H4 (cell line): ENCODE measurements at places on chromosomes 12 and 14. TPM values are rescaled to one million over a fixed set of nuclear protein-coding genes. Genes with fewer than 3 reads are reported as not detected.

The STON2 gene
- total RNA-seq: 6.3 and 6.9 TPM in 2 replicates

- no peak for DNase-seq
Observed at GRCh38 chr14:24959791-24960331, 90.1 kb downstream of the STXBP6 start.

- no peak for DNase-seq
Observed at GRCh38 chr12:50351120-50352043, 45.0 kb downstream of the FAM186A start.

GRCh38 chr14:64944041-64944440, 1.5 kb upstream of the GPX2 start:
- no peak for DNase-seq

The SLC41A2 gene
- total RNA-seq: 11.7 and 24.0 TPM in 2 replicates

The ACVRL1 gene
- total RNA-seq: 4.1 and 4.8 TPM in 2 replicates

GRCh38 chr12:33531261-33531660, 91.6 kb upstream of the SYT10 start:
- no peak for DNase-seq

DNA sequence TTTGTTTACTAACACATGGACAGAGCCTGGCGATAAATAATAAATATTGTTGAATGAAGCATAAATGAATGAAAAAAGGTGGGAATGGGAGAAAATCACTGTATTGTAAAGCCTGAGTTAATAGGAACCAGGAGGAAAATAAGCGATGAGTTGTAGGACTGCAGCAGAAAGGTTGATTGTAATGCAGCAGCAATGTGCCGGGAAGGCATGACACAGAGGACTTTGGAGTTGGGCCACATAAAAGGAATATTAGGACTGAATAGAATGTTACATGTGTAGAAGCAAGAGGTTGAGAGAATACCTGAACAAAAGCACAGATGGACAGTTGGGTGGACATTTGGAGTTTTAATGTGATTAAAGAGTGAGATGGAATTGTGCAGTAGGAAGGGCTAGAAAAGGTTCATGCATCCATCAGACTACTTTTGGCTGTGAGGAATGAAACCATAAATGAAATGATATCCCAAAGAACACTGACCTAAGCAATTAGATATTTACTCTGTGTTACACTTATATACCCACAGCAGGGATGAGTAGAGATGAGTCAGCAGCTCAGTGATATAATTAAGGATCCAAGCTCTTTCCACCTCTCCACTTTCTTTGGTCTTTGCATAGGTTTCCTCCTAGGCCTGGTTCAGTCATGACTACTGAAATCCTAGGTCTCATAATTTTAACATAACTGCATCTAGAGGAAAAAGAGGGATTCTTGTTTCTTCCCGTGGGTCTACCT, 55.4 kb downstream of the CCER1 start:
- DNase-seq: no peak

The DPF3 gene
- 0.06 and 3.2 TPM in 2 replicates for total RNA-seq

The COCH gene
- total RNA-seq: not detected in 2 replicates

The GPRC5A gene
- total RNA-seq: 10.1 and 10.9 TPM in 2 replicates

GRCh38 chr14:61255968-61256367, 25.2 kb downstream of the TMEM30B start:
- DNase-seq: no peak

The NAA30 gene
- 15.7 and 23.0 TPM in 2 replicates for total RNA-seq

The RNF212B gene
- total RNA-seq: not detected in 2 replicates

GRCh38 chr12:95701722-95702418, 88.7 kb downstream of the NTN4 start:
- DNase-seq: no peak

DNA sequence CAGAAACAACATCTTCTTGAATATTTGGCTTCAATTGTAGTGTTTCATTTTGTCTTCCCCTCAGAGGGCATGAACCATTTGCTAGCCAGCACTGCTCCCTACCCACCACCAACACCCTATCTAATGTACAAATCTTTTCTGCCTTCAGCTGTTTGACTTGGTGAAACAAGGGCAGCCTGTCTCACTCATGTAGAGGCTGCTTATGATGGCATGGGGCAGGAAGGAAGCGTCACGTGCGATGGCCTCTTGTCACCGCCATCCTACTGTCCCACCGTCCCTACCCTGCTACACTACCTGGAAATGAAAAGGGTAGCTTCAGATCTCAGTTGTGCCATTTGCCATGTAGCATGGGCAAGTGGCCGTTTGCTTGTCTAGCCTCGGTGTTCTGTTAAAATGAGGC, 29.9 kb upstream of the LRTM2 start:
- DNase-seq: peak; percentile 5

- peak; percentile 33 for DNase-seq
Observed at GRCh38 chr14:51507511-51507905, 144.2 kb upstream of the FRMD6 start.

- DNase-seq: no peak
Observed at GRCh38 chr14:23481362-23481970, 12.0 kb downstream of the NGDN start.

GRCh38 chr14:54023027-54023426, 66.4 kb upstream of the BMP4 start:
- no peak for DNase-seq

The ZDHHC22 gene
- not detected in 2 replicates for total RNA-seq

- DNase-seq: no peak
Observed at GRCh38 chr12:55737581-55738122, 5.3 kb upstream of the GDF11 start.

DNA sequence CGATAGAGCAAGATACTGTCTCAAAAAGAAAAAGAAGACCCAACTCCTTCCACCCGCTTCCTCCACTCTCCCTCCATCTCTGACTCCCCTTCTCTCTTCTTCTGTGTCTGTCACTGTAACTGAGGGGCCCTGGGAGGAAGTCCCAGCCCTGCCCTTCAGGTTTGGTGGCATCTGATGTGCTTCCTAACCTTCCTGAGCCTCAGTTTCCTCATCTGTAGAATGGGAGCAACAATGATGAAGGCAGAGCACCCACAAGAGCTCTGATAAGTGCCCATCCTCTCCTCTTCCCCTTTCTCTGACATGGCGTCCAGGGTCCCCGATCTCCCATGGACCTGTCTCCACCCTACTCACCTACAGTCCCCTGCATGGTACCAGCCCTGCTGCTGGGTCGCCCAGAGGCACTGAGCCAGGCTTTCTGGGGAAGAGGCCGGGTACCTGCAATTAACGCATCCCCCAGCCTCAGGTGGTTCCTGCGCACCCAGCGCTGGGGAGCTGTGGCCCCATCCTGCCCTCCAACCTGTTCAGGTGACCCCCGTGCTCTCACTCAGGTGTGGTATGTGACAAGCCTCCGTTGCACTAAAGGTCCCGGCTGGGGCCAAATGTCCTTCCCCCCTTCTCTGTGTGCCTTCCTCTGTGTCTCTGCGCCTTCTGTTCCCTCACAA, 13.2 kb downstream of the FOXN4 start:
- DNase-seq: no peak

DNA sequence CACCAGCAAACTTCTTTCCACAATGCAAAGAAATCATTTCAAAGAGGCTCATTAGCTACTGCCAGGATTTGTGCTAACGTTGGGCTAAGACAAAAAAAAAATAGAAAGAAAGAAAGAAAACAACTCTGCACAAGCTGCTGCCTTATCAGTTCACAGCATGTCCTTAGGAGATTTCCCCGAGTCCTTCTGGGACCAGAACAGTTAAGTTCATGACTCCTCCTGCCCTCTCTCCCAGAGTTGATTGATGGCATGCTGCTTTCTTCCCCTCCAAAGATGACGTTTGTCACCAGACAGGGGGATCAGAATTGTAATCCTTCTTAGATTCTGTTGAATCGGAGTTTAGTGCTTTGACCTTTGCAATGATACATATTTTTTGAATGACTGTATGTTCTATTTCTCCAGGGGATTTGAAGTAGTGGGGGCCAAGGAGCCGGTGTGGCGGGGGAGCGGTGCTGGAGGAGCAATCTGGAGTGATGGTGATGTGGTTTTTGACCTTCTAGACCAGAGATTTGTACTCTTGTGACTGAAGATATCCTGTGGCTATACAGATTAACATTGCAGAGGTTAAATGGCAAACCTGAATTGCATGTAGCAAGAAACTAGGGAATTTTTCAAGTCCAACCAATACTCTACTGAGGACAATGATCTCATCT, 409.2 kb upstream of the TMPO start:
- no peak for DNase-seq

- no peak for DNase-seq
Observed at GRCh38 chr14:38522724-38523123, 266.8 kb upstream of the CLEC14A start.

GRCh38 chr12:49292729-49293055, 2.3 kb upstream of the PRPH start:
- DNase-seq: no peak

The TMPRSS12 gene
- total RNA-seq: not detected in 2 replicates

DNA sequence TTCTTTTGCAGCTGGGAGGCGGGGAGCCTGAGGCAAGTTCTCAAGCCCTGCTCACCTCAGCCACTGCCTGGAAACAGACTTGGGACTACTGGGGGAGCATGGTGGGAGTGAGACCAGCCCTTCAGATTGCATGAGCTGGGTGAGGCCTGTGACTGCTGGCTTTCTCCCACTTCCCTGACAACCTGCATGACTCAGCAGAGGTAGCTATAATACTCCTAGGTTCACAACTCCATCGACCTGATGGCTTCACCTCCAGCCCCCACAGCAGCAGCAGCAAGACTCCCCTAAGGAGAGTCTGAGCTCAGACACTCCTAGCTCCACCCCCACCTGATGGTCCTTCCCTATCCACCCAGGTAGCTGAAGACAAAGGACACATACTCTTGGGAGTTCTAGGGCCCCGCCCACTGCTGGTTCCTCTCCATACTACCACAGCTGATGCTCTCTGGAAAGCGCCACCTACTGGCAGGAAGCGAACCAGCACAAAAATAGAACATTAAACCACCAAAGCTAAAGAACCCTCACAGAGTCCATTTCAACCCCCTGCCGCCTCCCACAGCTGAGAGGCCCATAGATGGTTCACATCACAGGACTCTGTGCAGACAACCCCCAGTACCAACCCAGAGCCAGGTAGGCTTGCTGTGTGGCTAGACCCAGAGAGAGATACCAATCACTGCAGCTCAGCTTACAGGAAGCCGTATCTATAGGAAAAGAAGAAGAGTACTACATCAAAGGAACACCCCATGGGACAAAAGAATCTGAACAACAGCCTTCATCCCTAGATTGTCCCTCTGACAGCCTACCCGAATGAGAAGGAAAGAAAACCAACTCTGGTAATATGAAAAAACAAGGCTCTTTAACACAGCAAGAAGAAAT, 68.7 kb downstream of the RPAP3 start:
- peak; percentile 60 for DNase-seq

GRCh38 chr12:122403115-122403770, 19.2 kb downstream of the CLIP1 start:
- DNase-seq: no peak

The CDKN3 gene
- 150 and 180 TPM in 2 replicates for total RNA-seq

The KRT82 gene
- total RNA-seq: not detected in 2 replicates

- peak; percentile 11 for DNase-seq
Observed at GRCh38 chr12:32586390-32586789, 92.7 kb upstream of the DNM1L start.

The KANSL2 gene
- total RNA-seq: 70.0 and 87.5 TPM in 2 replicates

GRCh38 chr12:52139579-52140062, 52.2 kb downstream of the KRT80 start:
- DNase-seq: peak; percentile 52

DNA sequence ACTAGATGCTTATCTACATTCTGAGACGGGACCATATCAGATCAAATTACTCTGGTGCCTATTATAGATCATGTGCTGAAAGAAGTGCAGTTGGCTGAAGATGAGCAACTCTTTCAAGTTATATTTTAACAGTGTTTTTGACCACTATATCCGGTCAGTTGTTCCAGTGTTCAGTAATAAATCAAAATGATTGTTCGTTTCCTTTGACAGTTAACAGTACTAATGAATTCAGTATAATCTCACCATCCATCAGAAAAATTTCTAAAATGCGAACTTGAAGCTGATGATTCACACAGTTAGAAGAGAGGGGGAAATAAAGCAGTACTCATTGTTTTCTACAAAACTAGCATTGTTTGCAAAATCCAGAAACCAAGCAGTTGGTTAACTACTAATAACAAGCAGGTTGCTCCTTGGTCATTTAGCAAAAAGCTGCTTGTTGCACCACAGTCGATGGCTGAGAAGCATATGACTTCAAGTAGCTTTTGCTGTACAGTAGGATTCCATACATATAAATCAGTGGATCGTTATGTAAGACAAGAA, 2.3 kb downstream of the RPS6KA5 start:
- no peak for DNase-seq

DNA sequence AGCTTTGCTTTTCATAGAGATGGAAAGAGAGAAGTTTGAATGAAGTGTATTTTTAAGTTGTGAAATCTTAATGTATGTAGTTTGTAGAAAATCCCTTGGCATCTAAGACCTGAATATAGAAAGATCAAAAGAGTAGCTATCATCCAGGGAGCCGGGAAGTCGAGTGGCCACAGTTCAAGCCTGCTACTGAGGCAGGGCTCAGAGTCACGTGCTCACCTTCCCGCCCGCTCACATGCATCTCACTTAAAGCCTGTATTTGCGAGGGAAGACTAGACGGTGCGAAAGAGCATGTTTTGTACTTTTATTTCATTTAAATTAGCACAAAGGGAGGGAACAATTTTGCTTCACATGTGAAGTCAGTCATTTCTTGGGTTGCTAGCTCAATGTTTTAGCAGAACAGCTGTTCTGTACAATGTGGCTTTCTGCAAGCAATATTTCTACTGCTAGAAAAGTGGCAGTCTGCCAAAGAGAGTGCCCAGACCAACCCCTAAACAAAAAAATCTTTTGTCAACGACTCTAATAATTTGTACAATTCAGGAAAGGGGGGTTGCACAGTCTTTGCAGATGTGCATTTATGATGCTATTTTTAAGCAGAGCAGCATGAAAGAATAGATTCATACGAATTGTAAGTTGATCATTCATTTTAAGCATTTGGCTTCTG, 290.7 kb downstream of the NPAS3 start:
- DNase-seq: peak; percentile 50

DNA sequence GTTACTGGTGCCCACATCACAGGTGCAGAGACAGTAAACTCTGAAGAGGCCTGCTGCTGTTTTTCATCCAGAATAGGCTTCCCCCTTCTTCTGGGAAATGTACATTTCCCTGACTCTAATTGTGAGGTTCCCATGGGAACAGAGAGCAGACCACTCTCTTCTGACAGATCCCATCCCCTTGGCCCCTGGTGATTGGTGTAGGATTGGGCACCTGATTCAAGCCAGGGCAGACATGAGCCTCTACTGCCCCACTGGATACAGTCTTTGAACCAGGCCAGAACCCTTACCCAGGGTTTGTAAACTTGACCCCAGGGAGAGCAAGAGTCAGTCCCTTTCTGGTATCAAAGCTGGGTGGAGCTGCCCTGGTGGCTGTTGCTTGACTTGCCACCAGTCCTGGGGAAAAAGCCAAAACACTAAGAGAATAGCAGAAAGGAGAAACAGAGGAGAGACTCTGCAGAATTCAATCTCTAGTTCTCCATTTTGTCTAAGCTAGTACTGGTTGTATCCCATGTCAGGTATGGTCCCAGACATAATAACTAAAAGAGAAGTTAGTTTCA, 14.8 kb upstream of the NFYB start:
- no peak for DNase-seq

The HHIPL1 gene
- 0.02 and 0.14 TPM in 2 replicates for total RNA-seq

DNA sequence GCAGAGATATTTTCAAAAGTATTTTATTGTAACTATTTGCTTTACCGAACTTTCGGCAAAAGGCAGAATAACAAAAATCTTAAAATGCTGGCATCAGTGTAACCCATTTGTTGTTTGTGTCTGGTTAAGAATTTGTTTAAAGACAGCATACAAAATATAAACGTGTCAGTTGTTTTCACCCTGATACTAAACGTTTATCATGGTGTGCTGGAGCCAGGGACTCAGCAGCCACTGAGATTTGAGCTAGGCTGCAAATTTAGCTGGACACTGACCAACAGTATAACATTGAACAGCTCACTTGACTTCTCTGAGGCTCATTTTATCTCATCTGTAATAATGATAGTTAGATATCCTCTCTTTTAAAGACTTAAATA, 183.7 kb downstream of the TMTC3 start:
- peak; percentile 26 for DNase-seq
